ENCODE measurements at places on chromosomes 4 and X.

- no peak for DNase-seq
Observed at GRCh38 chrX:40579141-40579540, 1.6 kb upstream of the ATP6AP2 start.

DNA sequence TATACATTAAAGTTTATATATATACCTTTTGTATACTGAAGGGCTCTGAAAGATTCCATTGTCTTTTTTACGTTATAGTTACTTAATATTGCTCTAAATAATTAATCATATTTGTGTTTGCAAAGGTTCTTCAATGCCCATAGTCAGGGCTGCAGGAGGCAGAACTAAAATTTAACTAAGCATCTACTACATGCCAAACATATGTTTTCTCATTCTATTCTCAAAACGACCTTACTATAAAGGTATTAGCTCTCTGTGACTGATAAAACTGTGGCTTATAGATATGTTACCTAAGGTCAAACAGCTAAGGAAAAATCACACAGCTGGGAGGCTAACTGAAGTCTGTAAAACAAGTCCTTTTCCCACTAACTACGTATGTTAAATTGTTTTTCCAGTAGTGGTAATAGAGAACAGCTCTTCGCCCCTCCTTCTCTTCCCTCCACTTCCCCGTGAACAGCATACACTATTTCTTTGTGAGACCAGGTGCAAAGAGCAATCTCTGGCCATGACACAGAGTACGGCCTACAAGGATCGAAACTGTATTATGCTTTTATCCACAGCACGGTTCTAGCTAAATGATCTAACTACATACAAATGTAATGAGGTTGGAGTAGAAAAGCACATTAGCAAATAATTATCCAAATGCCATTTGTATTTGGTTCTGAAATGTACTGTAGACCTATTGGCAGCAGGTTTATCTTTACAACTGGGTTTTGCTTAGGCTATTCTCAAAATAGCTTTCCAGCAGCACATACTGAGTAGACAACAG, 1.7 kb downstream of the CNOT6L start:
- no peak for DNase-seq

DNA sequence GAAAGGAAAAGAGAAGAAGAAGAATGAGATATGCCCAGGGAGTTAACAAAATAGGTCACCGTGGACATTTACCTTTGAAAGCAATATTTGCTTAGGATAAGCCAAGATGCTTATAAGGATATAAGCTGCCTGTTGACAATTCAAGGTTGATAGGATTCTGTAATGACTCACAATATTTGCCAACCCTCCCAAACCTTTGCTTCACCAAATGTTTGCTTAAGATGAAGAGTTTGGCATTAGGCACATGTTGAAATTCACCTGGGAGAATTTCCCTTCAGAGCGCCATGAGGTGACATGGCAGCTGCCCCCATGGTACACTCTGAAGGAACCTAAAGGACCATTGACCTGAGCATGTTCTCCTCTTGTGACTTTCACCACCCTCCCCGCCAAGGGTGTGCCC, 4.6 kb downstream of the PALLD start:
- DNase-seq, result no peak

- no peak for DNase-seq
Observed at GRCh38 chr4:46329118-46329976, 60.6 kb downstream of the GABRA2 start.

DNA sequence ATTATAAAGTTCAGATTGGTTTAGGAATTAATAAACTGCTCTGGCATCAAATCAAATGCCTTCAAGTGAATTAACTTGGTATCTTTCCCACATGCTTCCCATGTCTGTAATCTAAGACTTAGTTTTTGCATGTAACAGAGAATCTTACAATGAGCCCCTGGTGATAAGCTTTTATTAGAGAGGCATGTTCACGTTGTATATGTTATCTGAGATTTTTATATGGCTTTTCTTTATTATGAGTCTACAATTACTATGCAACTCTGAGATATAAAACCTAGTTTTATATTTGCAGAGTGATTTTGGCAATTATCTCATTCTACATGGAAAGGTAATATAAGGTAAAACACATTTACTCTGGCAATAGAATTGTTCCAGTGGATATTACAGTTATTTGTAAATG, 1578.4 kb upstream of the IGFBP7 start:
- no peak for DNase-seq

GRCh38 chr4:138414202-138414601, 172.1 kb upstream of the SLC7A11 start:
- no peak for DNase-seq

DNA sequence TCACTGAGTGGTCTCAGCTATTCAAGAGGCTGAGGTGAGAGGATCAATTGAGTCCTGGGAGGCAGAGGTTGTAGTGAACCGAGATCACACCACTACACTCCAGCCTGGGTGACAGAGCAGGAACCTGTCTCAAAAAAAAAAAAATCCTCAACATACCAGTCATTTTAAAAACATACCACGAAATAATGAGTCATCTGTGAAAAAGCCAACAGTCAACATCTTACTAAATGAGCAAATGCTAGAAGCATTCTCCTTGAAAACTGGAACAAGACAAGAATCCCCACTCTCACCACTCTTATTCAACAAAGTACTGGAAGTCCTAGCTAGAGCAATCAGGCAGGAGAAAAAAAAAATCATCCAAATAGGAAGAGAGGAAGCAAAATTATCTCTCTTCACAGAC, 104.0 kb upstream of the ARHGEF9 start:
- no peak for DNase-seq

- no peak for DNase-seq
Observed at GRCh38 chr4:107035819-107036583, at the start of gene DKK2. Gene DKK2 (minus strand): TSS chr4:107036313. CDS start chr4:107035591, 722 bp downstream.

DNA sequence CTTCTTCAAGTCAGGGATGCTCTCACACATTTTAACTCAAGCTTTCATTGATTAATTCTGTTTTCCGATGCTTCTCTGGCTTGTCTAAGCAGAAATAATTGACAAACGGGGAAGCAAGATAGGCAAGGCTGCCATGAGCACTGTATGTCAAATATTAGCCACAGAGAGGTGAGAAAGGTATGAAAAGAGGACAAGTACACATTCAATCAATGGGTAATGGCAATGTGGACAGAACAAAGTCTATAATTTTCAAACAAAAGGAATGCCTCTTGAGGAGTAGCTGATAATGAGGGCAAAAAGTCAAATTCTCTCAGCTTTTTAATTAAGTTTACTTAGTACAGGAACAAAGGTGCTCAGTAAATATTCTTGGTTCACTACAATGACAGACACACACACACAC, 19.6 kb downstream of the COX7B2 start:
- no peak for DNase-seq

- no peak for DNase-seq
Observed at GRCh38 chr4:130545171-130545570, 1449.2 kb downstream of the C4orf33 start.

- DNase-seq, result no peak
Observed at GRCh38 chr4:159366966-159367780, 264.3 kb downstream of the RAPGEF2 start.

DNA sequence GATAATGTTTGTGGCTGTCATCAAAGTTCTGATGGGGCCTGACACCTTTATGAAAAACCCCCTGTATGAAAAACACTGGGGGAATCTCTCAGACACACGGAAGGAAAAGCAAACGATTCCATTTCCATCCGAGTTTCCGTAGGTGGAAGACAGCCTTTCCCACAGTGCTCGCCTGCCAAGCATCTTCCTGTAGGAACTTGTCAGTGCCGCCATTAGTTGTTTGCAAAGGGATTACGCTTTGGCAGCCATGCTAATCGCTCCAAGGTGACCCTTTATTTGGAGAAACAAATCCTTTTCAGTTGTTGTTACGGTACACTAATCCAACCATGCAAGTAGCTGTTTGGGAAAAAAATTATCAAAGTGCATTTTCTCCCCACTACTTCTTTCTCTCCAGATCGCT, 44.4 kb upstream of the STOX2 start:
- no peak for DNase-seq

DNA sequence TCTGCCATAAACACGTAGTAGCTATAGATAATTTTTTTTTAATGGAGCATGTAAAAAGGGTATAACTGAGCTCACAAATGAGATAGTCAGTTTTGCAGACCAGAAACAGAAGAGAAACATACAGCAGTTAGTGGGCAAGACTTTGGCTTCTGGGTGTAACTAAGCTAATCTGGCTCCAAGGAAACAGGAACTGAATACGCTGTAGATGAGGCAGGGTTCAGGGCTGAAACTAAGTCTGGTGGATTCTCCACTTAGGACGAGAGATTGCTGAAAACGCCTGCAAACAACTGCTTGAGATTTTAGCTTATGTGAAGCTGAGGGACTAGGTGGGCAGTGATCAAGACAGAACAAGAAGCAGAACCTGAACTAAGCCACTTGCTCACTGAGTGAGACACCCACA, 91.7 kb downstream of the SMIM20 start:
- no peak for DNase-seq

DNA sequence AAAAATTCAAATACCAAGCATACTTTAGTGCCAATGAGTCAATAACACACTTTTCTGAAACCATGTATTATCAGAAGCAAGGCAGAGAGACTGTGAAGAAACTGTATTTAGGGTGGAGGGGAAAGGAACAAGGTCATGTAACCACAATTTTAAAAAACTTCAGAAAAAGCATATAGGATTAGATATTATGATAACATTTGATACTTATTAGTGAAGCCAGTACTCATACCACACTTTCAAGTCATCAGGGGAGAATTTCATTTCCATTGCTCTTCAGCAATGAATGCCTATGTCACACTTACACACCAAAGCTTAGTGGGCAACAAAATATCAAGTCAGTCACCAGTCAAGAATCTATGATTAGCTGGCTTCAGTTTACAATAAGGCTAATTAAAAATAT, 602.2 kb downstream of the IL15 start:
- no peak for DNase-seq

DNA sequence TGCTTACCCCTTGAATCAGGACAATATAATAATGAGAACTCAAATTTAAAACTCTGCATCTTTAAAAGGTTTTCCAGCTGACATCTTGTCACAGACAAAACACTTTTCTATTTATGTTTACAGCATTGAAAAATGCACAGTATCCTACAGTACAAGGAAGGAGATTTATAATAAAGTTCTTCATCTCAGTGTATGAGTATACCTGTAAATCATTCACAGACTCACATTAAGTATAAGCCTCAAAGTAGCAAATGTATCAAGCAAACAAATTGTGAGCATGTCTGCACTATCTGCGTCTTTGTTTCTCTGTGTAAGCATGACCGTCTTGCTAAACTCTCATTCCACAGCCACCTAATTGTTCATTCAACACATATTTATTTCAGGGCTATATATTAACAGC, 52.8 kb downstream of the PPP1R2C start:
- DNase-seq, result no peak

DNA sequence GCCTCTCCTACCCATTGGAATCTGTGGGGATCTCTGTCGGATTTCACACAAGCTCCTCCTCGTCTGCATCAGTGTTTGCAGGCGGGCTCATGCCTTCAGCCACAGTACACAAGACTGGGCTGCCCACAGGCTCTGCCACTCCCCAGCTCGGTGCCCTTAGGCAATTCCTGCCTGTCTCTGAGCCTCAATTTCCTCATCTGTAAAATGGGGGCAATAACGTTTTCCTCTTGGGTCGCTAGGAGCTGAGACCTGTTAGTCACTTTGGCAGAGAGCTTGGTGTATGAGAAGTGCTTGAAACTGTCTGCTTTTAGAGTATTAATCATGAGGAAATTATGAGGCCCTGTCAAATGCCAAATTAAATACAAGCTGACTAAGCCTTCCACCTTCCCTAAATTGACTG, 27.6 kb upstream of the MSX1 start:
- DNase-seq, result no peak

GRCh38 chr4:151627491-151627890, 133.3 kb downstream of the GATB start:
- no peak for DNase-seq

DNA sequence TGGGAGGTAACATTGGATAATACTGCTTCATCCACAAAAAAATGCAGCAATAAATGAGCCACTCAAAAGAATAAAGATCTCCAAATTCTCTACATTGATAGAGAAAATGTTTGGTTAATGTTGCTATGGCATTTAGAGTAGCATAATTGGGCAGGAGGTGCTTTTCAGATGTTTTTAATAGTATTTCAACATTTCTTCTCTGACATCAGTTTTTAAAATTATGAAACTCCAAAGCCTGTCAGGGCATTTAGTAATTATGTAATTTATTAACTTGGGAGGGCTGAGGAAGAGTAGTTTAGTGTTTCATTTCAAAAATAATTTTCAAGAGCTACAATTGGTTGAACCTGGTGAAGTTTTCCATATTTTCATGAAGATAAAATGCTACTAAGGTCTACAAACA, 211.3 kb upstream of the INTU start:
- no peak for DNase-seq

All from NCI-H2171 treated with DMSO at 0.1 percent for 48 hours (cell line).